ENCODE measurements at places on chromosomes 6 and 20.

- no peak for DNase-seq
Measured at GRCh38 chr6:117494283-117494682, 11.8 kb downstream of the DCBLD1 start.

DNA sequence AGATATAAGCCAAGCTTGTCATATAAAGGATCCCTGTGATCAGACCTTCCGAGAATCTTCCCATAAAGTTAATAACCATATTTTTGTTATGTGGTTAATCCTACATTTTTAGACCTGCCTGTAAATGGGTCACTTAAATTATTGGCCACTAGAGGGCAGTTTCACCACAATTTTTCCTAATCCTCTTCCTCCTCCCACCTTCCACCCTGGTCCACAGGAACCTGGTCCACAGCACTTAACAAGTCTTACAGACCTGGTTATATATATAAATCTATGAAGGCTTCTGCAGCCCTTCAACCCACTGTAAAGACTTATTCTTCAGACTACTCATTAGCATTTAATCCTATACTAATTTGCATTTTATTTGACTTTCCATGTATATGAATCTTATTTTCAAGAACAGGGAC is 28.3 kb downstream of the MRS2 start:
- peak; percentile 51 for DNase-seq

DNA sequence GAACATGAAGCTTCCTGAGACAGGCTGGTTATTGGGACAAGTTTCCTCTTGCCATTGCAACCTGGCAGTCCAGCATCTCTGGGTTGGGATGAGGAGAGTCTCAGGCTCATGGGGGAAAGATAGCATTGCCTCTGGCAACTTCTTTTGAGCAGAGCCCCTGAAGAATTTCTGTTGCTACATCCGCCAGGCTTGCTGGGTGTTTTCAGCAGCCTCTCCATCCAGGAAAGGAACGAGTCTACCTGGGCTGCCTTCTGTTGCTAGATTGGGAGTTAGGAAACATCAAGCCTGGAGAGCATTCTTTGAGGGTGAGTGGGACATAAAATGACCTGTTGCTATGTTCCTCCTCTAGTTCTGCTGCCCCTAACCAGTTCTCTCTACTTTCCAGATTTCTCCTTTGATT is 313.5 kb downstream of the RFPL4B start:
- DNase-seq = no peak

- no peak for DNase-seq
Measured at GRCh38 chr6:54248319-54248718, 59.9 kb upstream of the TINAG start.

DNA sequence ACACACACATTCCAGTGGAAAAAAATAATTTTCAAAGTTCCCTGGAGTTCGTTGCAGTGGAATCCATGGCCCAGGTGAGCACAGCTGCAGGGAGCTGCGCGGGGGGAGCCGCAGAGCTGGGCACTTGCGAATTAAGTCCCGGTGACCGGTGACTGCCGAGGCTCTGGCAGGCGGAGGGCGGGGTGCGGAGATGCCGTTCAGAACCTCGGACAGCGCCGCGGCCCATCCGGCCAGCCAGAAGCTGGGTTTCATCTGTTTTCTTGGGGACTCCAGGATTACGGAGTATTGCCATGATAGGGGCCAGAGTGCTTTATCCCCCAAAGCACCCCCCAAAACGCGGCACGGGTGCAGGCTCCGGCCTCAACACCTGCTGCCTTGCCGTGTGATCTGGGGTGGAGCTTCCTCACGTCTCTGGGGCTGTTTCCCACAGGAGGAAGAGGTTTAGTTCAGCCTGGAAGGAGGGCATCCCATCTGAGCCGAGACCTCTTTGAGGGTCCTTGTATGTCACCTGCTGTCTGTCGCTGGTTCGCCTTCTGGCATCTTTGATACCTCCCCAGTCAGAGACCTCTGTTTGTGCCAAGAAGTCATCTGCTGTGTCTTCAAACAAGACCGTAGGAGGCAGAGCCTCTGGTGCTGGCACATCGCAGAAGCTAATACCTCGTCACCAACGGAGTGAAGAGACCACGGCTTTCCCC is 99.4 kb downstream of the YTHDF1 start:
- DNase-seq = peak; percentile 53

GRCh38 chr6:155528982-155529453 is 73.4 kb upstream of the NOX3 start:
- DNase-seq = peak; percentile 55

- DNase-seq = no peak
Measured at GRCh38 chr20:64244281-64244805, 11.2 kb upstream of the PCMTD2 start.

DNA sequence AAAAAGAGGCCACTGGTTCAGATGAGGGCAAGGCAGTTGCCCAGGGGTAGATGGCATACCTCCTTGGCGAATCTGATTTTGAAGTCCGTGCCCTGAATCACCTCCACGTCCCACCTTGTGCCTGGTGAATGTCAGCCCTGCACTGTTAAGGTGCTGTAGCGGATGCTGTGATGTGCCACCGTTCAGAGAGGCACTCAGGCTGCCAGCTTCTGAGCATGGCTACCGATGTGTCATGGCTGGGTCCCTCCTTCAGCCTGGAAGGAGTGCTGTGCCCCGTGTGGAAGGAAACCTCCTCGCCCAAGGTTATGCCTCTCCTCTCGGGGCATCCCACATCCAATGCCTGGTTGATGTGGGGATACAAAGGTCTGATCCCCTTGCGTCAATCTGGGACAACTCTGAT is 43.6 kb downstream of the UST start:
- no peak for DNase-seq

Data from hepatic stellate cell (primary cell).